ENCODE measurements at places on chromosomes 4 and X.

GRCh38 chr4:38672397-38673129 is 8.6 kb downstream of the KLF3 start:
- DNase-seq, result no peak

DNA sequence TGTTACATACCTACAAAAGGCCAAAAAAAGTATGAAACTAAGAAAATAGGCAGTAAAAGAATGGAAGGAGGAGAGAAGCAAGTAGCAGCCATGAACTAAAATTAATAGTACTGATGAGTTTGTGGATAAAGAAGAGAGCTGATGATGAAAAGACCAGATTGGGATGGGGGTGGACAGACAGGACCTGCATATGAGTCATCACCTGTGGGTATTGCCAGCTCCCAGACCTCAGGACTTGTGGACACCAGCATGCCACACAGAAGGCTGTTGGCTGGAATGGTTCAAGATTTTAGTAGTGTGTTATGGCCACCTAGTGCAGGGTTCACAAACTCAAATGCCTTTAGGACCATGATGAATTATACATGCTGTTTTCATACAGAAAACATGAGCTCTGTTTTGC is 58.9 kb downstream of the ARX start:
- no peak for DNase-seq

DNA sequence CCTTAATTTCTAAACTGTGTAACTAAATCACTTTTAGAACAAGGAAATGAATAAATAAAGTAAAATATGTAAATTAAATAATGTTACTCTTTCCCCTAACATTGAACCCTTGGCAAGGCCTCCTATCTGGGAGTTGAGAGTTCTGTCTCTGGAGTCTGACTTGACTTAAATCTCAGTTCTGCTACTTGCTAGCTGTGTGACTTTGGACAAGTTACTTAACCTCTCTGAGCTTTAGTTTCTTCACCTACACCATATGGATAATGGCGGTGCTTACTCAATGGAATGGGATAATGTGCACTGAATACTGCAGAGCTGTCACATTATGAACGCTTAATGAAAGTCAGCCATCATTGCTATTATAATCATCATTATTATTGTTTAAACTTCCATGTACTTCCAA is 92.1 kb upstream of the SOD3 start:
- no peak for DNase-seq

DNA sequence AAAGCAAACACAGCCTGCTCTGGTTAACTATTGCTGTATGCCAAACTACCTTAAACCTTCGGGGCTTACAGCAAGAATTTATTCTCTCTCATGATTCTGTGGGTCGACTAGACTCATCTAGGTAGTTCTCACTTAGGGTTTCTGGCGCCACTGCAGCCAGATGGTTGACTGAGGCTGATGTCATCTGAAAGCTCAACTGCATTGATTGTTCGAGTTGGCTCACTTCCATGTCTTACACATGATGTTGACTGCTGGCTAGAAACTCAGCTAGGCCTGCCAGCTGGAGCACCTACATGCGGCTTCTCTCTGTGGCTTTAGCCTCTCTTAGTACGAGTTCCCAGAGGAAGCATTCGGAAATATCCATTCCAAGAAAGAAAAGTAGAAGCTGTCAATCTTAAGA is 103.2 kb downstream of the SRPX start:
- DNase-seq, result no peak

GRCh38 chr4:165505958-165506837 is 127.4 kb downstream of the CPE start:
- no peak for DNase-seq

DNA sequence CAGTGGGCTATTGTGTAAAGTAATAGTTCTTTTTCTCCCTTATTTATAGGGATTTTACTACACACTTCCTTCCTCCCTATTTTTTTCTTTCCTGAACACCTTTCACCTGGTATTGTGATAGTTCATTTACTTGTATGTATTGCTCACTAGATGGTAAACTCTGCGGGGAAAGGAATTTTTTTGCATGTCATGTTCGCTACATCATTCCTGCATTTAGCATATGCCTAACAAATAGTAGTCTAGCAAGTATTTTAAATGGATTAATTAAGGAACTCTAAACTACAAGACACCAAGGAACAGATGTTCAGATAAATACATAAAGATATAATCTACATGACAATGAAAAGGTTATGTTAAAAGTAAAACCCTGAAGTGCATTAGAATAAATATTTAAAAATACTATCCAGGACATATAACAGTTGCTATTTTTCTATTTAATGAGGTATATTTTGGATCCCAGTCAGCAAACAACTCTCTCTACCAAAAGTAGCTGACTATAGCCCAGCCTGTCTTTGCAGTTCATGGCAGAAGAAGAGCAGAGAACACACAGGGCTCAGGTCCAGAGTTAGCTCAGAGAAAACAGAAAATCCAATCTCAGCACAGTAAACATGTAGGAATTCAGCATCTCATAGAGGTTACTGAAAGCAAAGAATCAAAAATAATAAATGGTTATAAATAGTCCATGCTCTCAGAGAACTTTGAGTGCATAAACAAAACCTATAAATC is 87.8 kb downstream of the PACRGL start:
- DNase-seq, result no peak

DNA sequence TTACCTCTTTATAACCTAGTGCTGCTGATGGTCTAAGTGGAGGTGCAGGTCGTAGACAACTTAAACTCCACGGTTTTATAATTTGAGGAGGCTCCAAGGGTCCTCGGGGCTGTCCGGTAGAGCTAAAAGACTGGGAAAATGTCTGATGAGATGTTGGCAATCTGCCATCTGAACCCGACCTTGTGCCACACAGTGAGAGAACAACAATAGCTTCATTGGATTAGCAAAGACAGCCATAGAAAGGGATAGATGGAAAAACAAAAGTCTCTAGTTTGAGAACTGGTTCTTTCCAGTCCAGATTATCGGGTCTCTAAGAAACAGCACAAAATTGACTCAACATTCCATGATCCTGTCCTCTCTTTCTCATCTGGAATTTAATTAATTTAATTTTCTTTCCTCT is 31.6 kb downstream of the CD40LG start:
- DNase-seq, result no peak

DNA sequence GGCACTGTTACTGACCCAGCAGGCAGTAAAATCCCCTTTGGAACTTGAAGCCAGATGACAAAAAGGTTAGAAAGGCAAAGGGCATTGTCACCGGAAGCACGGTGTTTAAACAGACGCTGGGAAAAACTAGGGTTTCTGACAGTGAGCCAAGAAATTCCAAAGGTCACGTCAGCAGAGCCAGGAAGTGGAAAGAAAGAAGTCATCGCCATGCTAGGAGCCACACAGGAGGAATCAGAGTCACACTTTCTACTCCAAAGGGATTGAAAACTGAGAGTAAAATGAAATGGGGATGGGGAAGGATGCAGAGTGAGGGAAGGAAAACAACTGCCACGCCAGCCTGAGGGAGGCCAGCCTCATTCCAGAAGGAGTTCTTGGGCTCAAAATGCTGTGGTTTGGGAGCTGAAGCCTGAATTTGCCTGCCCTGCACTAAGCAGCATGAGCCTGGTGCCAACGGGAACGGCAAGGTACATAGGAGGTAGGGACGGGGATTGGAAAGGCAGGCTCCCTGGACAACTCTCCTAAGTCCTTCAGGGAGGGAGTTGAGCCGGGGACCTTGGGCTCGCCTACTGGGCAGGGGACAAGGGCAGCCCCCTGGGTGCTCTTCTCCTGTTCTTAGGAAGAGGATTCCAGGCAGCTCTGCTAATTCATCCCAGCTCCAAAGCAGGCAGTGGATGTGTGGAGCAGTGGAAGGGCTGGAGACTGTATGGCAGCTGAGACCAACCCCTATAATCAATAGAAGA is 66.8 kb downstream of the SOWAHB start:
- peak; percentile 76 for DNase-seq

DNA sequence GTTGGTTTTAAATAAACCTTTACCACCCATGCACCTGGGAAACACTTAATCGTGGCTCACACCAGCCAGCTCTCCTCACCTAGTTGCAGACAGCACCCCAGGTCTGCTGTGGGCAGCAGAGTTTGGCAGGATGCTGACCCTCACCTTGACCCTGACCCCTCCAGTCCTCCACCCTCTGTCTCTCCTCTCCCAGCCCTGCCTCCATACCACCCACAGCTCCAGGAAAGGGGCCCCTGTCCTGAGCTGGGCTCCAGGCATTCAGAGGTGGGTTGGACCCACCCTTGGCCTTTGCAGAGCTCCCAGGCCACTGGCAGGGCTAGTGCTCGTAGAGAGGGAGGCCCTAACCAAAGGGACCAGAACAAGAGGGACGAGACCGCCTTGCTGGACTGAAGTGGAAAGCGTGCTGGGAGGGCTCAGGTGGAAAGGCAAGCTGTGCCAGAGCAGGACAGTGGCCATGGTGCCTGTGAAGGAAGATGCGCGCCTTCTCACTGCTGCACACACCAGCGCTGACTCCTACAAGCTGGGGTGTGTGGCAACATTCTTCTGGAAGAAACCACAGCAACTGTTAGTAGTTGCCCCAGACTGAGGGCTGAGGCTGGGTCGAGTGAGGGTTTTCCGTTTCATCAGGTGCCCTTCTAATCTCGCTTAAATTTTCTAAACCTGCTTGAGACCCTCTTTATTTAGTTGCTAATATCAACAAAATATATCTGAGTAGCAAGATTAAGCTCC is 10.7 kb upstream of the S100P start:
- no peak for DNase-seq

DNA sequence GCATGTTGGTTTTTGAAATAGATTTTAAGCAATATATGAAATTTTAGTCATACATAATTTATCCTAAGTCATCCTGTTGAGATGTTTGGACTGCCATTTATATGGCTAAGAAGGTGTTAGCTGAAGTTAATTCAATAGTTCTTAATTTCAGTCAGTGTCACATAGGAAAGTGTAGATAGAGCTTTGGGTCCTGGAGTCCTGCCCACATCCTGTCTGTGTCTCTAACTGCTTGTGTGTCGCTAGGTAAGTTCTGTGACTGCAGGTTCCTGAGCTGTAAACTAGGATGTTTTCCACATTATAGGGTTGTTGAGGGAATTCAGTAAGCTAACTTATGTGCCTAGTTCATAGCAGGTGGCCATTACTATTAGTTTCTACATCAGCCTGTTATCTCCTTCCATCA is 20.7 kb downstream of the OFD1 start:
- DNase-seq, result no peak

GRCh38 chr4:172042714-172043114 is 229.5 kb downstream of the GALNTL6 start:
- DNase-seq, result no peak

DNA sequence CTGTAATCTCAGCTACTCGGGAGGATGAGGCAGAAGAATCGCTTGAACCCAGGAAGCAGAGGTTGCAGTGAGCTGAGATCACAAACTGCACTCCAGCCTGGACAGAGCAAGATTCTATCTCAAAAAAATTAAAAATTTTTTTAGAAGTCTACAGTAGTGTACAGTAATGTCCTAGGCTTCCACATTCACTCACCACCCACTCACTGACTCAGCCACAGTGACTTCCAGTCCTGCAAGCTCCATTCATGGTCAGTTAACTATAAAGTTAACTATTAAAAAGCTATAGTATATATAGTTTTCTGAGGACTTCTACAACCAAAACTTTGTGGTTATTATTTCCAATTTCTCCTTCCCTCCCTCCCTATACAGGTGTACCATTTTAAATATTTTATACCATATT is 34.7 kb upstream of the NEUROG2 start:
- DNase-seq, result no peak

DNA sequence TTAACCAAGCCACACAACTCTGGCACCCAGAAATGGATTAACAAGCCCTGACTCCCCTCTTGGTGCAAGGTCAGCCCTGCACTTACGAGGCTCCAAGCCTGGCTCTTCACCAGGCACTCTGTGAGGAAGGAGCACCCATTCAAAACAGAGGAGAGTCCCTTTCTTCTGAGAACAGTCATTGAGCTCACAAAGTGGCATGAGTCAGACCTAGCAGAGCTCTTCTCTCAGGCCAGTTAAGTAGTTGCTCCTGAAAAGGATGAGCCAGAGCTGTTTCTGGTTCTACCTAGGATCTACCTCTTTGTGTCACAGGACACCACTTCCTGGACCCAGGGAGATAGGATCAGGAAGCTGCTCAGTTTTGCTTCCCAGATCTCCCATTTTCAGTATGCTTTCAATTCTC is 48.2 kb downstream of the EVC2 start:
- no peak for DNase-seq

DNA sequence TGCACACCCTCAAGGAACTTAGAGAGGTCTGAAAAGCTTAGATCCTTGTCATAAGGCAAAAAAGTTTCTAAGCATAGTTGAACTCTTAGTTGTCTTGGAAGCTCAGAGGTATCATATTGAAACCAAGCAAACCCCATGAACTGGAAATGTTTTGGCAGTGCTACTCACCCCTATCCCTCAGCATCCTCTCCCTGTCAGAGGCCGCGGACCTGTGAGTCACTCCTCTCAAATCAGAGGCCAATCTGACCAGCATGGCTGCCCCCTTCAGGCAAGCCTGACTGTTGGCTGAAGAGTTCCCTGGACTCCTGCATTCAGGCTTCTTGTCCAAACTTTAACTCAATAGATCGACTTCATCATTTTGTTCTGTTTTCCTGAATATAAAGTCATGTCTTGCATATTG is 69.4 kb downstream of the KCNIP4 start:
- no peak for DNase-seq

DNA sequence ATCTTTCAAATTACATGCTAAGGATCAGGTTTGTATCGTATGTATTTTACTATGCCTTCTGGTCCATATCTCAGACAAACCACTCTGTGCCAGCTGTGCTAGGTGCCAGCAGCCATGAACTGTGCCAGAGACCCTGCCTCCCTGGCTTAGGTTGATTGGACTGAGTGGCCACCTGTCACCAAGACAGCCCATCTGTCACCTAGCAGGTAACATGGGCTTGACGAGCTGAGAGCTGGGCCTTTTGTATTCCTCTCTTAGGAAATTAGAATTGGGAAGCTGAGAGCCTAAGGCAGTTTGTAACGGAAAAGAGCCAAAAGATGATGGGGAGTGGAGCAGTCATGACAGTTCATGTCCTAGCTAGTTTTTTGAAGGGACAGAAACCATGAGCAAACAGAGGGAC is 42.5 kb downstream of the TMEM164 start:
- DNase-seq, result no peak

GRCh38 chr4:5747738-5748375 is 36.9 kb downstream of the EVC start:
- peak; percentile 36 for DNase-seq

GRCh38 chr4:54843946-54844345 is 186.2 kb downstream of the KIT start:
- no peak for DNase-seq

GRCh38 chrX:152137771-152138387 is 498 bp downstream of the MAGEA10 start:
- DNase-seq, result no peak

- no peak for DNase-seq
Measured at GRCh38 chr4:157804986-157805385, 367.8 kb downstream of the GASK1B start.

DNA sequence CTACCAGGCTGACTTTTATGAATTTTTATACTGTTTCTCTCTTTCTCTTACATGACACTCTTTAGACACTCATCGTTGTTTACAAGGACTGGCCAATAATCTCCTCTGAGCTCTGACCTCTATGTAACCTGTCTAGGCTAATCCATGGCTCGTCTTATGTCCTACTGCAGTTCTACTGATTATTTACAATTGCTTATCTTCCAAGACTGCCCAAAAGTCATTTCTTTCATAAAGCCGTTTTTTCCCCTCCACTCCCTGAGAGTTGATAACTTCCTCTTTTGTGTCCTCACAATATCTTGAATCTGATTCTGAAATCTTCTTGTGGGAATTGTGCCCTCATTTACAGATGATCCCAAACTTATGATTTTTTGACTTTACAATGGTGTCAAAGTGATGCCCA is 18.3 kb upstream of the SNCA start:
- no peak for DNase-seq

- no peak for DNase-seq
Measured at GRCh38 chr4:165867961-165868360, 5.1 kb upstream of the TLL1 start.

GRCh38 chr4:169229571-169230028 is 41.2 kb downstream of the SH3RF1 start:
- DNase-seq, result no peak
